Activated T-helper 1 cell treated with Interleukin-2 at 50 U/mL for 16 hours (primary cell): ENCODE measurements at places on chromosomes 3 and 15.

DNA sequence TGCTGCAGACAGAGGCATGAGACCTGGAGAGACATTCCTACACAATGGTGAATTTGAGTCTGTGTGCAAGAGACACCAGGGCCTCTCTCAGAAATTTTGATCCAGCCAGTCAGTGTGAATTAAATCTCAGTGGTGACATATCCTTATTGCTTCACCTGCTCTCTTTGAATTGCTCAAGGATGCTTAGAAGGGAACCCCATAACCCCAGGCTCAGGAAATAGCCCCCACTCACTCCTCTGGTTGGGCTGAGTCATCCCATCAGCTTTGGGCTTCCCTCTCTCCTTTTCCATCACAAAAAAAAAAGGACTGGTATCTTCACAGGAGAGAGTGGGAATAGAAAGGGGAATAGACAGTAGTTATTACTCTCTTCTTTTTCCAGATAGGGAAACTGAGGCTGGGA is 33.0 kb upstream of the LARS2 start:
- DNase-seq: no peak

DNA sequence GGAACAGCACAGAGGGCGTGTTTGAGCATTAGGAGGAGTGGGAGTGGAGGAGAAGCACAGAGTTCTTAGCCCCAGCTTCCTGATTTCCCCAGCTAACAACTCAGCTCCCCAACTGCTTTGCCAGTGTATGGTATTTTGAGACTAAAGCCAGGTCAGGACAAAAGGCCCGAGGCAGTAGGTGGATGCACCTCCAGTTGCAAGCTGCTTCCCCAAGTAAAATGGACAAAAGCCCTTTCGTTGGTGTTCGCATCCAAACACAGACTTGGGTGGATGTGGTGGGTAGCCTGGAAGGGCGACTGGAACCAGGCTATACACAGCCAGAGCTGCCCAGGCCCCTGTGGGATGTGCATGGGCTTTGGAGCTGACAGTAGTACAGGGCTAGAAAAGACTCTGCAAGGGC is 12.3 kb upstream of the EHD4 start:
- DNase-seq: no peak

DNA sequence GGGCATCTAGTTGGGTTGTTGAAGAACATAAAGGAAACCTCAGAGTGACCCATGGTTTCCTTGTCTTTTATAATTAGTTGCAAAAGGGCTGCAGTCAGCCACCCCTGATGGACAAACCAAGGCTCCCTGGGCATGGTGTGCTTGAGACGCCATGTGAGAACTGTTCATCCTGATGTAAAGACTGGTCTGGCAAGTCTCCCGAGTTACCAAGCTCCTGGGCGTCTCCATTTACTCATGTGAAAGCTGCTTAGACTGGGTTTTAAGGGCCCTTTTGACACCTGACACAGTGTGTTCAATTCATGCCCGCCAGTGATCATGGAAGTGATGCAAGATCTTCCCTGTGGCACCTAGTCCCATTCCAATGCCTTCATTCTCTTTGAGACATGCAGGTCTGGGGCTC is 49.4 kb downstream of the GRK7 start:
- no peak for DNase-seq

DNA sequence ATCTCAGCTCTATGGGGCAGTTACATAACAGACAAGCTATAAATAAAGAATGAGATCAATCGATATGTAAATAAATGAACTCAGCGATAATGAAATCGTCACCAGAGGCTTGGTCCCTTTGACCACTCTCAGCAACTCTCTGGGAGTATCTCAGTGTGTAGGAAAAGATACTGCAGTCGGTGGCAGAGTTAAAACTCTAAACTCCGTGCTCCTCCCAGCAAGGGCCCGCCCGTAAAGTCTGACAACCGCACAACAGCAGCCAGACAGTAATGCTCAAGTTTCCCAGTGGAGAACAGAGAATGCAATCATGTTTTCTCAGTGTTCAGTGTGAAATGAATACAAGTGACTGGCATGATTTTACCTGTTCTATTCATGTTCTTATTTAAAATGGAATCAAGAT is 28.3 kb upstream of the IGF1R start:
- no peak for DNase-seq

DNA sequence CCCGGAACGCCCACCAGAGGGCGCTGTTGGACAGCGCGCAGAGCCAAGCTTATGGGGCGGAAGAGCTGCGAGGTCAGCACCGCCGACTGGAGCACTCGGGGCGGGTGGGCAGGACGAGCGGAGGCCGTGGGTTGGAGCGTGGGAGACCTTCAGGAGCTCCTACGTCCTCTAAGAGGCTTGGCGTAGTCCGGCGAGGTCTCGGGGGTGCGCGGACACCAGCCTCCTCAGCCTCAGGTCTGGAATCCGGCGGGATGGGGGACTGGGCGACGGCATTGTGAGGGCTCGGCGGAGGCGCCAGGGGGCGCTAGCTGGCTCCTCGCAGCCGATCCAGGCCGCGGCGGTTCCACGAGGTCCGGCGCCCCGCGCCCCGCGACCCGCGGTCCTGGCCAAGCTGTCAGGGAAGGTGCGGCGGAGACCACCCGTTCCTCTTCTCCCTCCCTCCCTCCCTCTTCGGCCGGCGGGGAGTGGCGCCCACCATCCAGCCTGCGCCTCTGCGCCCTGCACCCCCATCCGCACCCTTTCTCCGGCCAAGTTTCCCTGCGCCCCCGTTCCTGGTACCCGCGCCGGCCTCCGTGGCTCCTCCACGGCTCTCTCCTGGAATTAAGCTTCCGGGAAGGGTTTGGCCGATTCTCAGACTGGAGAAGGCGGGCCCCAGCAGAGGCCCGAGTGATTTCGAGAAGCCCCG is 24.3 kb upstream of the POLG start:
- peak; percentile 71 for DNase-seq

DNA sequence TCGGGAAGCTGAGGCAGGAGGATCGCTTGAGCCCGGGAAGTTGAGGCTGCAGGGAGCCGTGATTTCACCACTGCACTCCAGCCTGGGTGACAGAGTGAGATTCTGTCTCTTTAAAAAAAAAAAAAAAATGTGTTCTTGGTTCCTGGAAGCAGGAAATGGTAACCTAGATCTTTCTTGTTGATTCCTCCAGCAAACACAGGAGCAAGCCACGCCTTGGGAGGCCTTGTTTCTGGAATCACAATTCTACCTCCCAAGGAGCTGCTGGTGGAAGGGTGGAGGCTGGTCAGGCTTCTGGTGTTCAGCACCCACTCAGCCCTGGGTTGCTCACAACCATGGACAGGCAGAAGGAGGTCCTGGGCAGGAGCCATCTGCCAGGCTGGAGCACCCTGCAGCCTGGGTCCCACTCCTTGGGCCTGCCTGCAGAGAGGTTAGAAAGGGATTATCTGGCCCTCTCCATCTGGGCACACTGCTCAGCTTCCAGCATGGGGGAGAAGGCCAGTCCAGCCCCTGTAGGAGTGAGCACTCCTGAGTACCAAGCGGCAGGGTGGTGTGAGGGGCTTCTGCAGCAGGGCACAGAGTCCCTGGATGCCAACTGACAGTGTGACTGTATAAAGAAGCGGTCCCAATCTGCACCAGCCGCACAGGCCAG is 65.6 kb downstream of the ABTB1 start:
- no peak for DNase-seq

GRCh38 chr3:101069901-101070798 is 76.9 kb upstream of the ABI3BP start:
- DNase-seq: peak; percentile 8

GRCh38 chr3:72591522-72592421 is 256.5 kb downstream of the SHQ1 start:
- no peak for DNase-seq

DNA sequence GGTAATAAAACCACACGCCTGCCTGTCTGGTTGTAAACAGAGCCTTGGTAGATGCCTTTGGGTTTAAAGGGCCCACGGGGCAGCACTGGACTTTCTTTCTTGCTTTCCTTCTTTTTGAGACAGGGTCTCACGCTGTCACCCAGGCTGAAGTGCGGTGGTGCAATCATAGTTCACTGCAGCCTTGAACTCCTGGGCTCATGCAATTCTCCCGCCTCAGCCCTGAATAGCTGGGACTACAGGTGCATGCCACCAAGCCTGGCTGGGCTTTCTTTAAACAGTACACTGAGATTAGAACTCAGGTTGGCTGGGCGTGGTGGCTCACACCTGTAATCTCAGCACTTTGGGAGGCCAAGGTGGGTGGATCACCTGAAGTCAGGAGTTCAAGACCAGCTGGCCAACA is 42.2 kb downstream of the POC1A start:
- DNase-seq: no peak

- no peak for DNase-seq
Measured at GRCh38 chr3:117539729-117540128, 830.1 kb downstream of the TUSC7 start.

DNA sequence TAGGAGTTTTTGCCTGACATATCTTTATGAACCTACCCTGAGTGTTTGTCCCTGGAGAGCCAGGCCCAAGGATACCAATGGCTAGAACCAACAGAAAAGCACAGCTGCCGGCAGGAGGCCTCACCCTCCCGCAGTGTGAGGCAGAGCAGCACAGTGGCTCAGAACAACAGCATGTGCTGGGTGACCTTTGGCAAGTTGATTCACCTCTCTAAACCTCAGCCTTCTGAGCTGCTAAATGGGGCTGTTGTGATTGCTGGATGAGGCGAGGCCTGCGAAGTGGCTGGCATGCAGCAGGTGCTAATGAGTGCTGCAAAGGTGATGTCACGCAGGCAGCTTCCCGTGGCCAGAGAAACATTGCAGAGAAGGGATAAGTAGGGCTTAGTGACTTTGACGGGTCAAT is 23.3 kb downstream of the IDH2 start:
- DNase-seq: no peak

DNA sequence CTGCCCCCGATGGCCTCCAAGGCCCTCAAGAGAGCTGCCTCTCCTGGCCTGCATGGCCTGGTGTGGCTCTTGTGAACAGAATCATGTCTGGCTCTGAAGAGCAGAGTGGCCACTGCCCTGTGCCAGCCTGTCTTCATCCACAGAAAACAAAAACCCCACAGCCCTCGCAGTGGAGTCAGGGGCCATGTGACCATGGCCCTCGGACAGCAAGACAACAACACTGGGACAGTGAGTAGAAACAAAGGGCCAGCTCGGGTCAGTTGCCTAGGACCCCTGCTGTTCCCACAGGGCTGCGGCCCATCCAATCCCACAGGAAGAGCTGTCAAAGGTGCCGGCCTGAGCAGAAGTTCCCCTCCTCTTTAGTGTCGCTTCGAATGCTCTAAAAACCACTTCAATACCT is 72.5 kb downstream of the UMPS start:
- no peak for DNase-seq

DNA sequence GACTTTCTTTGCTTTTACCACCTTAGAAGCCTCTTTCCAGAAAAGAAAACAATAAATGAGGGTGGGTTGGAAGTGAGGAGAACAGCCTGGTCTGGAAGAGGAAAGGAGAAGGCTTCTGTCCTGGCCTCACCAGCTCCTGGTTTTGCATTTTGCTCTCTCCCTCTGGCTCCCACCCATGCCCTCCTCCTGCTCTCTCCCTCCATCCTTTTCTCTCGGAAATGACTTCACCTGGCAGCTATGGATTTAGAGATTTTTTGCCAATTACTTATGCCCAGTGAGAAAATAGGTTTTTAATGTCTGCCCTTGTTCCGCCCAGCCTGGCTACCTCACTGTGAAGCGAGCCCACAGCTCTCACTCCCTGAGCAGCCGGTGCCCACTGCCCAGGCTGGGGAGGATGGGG is 77.9 kb upstream of the NTRK3 start:
- DNase-seq: no peak

GRCh38 chr3:177286034-177286433 is 88.8 kb upstream of the TBL1XR1 start:
- DNase-seq: no peak

DNA sequence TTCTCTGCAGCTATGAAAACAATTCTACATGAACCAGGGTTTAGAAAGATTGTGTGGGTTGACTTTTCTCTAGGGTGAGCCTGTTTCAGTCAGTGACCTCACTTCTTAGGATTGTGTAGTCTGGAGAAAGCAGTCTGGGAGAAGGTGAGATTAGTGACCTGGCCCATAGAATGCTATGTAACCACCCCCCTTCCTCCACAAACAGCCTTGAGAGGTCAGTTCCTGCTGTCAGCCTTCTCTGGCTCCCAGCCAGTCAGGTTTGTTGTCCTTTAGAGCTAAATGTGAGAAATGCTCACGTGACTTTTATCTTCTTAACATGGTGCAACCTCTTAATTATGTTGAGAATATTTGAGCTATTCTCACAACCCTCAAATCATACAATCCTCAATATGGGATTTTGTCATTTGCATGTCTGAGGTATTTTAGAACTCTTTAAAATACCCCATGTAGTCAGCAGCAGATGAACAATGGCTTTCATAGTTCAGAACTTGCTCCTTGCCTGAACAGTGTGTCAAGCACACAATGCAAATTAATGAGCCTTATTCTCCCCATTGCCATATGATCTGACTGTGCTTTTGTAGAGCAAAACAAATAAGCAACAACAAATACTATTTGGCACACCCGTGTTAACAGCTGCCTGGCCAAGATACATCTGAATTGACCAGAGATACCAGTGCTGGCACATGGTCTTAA is 311.6 kb downstream of the CNTN6 start:
- DNase-seq: no peak

GRCh38 chr15:29403772-29404171 is 134.2 kb upstream of the NSMCE3 start:
- no peak for DNase-seq

DNA sequence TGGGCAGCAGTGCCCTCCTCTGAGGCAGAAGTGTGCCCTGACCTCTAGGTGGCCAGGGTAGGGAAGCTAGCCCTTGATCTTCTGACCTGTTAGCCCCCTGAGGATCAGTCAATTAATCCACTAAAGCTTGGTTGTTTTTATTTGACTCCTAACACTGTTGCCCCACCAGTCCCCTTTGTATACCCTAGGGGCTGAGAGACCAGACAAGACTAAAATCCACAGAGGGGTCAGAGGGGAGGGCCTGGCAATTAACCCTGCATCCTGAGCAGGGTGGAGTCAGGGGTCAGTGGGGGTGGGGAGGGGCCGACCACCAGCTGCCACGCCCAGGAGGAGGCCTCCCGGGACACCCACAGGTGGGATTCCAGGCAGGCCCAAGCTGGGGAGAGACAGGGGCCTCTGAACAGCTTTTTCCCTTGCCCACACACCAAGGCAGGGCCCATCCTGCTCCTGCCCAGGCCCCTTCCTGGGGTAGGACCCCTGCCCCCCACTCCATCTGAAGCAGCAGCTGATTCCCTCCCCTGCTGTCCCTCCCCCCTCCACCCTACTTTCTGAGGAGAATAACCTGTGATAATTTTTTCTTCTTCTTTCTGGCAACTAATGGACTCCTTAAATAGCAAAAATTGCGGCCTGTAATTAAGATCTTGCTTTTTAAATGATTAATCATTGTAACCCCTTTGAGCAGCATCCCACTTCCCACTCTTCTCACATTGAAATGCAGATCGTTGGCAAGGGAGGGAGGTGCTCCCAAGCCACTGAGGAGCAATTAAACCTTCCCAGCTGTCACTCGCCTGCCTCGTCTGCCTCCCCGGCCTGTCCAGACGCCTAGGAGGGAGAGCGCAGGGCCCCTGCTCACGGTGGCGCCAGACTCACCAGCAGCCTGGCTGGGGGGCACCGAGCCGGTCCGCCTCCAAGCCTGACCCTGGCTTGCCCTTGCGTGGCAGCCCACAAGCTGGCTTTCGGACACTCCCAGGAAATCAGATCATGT is 51.9 kb downstream of the RHCG start:
- DNase-seq: no peak
